ENCODE measurements at places on chromosomes 3 and 15.

DNA sequence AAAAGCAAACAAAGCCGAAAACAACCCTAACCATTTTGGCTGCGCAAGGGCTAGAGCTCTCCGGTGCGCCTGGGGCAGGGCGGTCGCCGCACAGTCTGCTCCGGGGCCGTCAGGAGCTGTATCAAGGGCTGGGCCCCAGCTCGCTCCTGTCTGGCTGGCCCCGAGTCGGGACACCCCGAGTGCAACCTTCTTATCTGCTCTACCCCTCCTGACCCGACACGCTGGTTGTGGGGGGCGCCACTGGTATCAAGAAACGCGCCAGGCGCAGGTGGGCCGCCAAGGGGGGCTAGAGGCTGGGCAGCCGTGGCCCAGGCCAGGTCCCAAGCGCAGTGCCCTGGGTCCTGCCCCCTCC lies 36.0 kb downstream of the NR2F2 start:
- DNase-seq = no peak

DNA sequence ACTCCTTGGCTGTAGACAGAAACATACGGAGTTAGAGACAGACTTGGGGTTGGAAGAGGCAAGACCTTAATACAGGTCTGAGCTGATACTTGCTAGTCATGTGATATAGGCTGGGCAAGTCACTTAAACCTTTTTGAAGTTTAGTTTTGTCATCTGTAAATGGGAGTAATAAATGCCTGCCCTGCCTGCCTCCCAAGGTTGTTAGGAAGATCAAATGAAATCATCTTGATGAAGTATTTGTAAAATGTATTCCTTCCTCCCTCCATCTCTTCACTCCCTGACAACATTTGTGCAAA lies 2.9 kb downstream of the PXK start:
- no peak for DNase-seq

- DNase-seq = peak; percentile 68
These were observed 99.5 kb upstream of the KCNMB2 start for GRCh38 chr3:178436773-178437172.

DNA sequence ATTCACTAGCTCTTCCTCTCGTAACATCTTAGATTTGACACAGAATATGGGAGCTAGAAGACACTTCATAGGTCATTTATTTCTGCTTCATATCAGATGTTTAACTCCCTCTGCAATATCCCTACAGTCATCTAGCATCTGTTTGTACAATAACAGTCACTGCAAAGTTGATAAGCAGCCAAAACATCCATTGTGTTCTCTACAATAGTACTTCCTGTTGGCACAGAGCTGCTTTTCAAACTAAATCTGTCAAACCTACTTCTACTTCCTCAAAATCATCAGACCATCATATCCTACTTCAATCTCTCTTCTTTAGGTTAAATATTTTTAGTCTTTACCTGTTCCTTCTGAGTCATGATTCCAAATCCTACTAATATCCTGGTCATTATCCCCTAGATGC lies 233.2 kb downstream of the FGF12 start:
- peak; percentile 2 for DNase-seq

GRCh38 chr15:84586696-84587095 lies 14.1 kb upstream of the ZSCAN2 start:
- no peak for DNase-seq

DNA sequence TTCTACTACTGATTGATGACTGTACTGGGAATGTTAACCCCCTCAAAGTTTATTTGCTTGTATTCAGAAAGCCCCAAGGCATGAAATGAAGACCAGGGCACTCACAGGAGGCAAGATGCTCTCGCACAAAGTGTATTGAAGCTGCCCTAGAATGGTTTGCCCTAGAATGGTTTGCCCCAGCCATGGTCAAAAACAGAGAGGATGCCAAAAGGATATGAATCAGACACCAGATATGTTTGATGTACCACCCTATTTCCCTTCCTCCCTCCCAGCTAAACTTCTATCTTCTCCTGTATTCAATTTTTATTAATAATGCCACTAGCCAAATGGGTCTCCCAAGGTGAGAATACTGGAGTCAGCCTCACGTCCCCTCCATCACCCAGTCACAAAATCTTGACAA lies 101.3 kb downstream of the TMCO5A start:
- DNase-seq = no peak

DNA sequence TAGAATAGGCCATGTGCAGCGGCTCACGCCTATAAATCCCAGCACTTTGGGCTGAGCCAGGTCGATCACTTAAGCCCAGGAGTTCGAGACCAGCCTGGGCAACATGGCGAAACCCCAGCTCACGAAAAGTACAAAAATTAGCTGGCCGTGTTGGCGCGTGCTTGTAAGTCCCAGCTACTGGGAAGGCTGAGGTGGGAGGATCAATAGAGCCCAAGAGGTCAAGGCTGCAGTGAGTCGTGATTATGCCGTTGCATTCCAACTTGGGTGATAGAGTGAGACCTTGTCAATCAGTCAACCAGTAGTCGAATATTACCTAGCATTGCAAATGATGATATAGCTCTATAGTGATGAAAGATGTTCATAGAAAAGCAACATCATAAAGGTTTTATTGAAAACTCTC lies 51.9 kb downstream of the USP8 start:
- peak; percentile 9 for DNase-seq

GRCh38 chr3:13530241-13531009 lies 18.5 kb upstream of the FBLN2 start:
- no peak for DNase-seq

- no peak for DNase-seq
These were observed 74.0 kb upstream of the UBE2E2 start for GRCh38 chr3:23129117-23129516.

GRCh38 chr3:183911763-183912506 lies 27.3 kb upstream of the PARL start:
- DNase-seq = no peak

GRCh38 chr3:189301479-189301878 lies 129.7 kb downstream of the TPRG1 start:
- DNase-seq = no peak

DNA sequence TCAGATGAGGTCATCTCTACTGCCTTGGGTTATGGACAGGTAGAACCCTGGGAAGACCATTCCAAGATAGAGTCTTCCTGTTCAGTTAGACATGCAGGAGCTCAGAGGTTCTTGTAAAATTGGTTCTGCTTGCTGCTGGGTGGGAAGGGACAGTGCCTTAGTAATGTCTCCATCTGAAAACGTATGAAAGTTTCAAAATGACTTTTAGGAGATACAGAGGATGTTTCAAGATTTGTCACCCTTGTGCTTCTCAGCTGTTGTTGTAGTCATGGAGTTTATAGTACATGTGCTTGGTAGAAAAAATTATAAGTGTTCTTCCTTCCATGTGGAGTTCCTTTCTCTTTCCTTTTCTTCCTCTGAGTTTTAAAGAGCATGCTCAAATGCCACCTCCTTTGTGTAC lies 885.2 kb upstream of the CFAP20DC start:
- no peak for DNase-seq

DNA sequence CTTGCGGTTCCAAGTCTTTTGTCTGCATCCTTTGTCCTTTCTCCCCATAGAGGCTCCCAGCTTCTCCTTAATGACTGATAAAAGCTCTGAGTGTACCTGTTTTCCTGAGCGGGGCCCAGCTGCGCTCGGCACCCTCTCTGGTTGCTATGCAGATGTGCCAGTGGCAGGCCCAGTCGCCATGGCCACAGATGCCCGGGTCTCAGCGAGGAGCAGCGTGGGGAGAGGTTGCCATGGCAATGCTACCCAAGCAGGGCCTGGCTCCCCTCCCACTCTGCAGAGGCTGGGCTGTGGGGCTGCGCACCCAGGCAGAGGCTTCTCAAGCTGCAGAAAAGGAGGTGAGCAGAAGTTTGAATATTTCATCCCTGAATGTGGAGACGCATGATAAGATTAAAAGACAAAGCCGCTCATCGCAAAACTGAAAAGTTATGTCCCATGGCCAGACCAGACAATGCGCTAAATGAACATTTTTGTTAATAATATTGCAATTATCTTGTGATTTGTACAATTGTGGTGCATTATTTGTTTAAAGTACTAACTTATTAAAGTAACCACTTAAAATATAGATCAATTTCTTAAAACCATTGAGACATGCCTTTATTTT lies 66.1 kb downstream of the TPRA1 start:
- no peak for DNase-seq

GRCh38 chr3:197564097-197564843 lies 8.5 kb upstream of the BDH1 start:
- DNase-seq = peak; percentile 8

- DNase-seq = peak; percentile 80
These were observed 33.3 kb upstream of the ATG7 start for GRCh38 chr3:11238880-11239279.

- DNase-seq = no peak
These were observed 42.3 kb downstream of the RGMA start for GRCh38 chr15:93046721-93047120.

DNA sequence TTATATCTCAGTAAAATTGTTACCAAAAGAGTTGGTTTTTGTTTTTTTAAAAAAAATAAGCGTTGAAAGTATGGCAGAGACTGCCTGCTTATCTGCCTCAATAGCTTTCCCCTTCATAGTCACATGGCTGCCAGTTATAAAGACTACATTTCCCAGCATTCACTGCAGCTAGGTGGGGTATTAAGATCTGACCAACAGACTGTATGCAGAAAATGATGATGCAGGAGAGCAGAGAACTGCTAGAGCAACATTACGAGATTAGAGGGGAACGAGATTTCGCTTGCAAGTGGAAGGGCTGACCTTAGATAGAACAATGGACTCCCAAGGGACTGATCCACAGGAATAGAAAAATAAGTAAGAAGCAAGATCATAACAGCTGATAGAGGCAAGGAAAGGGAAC lies 14.3 kb downstream of the RHOA start:
- DNase-seq = no peak

DNA sequence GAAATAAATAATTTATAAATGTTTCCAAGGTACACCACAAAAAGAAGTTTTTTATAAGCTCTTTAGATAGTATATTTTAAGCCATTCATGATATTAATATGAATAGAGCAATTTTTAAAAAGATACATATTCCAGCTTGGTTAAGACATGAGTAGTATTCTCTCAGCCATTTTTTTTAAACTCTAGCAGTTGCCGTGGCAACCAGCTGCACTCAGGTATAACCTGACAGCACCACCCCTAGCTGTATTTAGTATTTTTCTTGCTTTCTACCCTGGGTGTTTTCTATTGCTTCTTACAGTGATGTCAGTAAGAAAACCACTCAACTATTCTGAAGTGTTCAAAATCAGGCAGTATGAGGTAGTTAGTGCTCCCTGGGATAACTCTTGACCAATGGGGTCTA lies 496.3 kb upstream of the CNTN3 start:
- DNase-seq = no peak

DNA sequence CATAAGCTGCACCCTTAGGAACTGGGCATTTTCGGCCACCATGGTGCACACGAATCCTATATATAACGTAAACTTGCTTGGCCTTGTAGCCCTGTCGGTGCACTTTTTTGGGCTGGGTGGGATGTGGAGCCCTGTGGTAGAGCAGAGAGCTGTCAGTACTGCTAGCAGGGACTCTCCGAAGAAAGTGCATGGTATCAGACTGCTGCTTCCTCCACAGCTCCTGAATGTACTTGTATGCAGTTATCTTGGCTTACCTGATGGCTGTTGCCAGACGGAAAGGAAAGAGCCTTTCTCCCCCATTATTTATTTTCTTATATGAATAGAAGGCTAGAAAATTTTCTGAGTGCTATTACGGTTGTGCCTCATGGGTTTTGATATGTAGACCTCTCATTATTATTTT lies 8.4 kb downstream of the GALK2 start:
- DNase-seq = no peak

DNA sequence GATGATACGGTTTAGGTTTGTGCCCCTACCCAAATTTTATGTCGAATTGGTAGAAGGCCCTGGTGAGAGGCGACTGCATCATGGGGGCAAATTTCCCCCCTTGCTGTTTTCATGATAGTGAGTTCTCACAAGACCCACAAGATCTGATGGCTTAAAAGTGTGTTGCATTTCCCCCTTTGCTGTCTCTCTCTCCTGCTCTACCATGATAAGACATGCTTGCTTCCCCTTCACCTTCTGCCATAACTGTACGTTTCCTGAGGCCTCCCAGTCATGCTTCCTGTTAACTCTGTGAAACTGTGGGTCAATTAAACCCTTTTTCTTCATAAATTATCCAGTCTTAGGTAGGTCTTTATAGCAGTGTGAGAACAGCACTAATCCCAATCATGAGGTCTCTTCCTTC lies 381.2 kb downstream of the RSL24D1 start:
- DNase-seq = no peak

DNA sequence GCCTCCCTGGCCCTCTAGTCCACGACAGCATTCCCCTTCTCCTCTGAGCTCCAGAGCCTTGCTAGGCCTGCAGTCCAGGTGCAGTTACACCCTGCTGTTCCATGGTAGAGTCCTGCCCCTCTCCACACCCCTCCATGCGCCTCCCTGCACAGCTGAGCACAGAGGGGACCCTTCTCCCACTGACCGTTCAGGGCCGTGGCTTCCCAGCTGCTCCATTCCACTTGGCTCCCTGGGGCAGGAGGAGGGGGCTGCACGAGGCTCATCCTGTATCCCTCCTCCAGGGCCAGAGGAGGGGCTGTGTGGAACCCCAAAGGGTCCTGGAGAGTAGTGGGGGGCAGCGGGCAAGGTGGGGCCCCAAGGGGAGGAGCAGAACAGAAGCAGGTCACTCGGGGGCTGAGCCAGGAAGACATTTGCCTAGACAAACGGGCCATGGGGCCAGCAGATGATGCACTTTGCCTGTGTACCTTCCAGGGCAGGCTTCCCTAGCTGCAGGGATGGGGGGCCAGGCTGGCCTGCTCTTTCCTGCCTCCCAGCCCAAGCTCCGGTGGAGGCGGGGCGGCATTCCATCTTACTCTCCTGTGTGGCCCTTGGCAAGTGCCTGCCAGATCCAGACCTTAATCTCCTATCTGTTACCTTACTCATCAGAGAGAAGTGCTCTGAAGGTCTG lies 20.7 kb upstream of the GOLGA6C start:
- no peak for DNase-seq

- peak; percentile 92 for DNase-seq
These were observed 309.7 kb downstream of the LSAMP start for GRCh38 chr3:116135457-116136085.

DNA sequence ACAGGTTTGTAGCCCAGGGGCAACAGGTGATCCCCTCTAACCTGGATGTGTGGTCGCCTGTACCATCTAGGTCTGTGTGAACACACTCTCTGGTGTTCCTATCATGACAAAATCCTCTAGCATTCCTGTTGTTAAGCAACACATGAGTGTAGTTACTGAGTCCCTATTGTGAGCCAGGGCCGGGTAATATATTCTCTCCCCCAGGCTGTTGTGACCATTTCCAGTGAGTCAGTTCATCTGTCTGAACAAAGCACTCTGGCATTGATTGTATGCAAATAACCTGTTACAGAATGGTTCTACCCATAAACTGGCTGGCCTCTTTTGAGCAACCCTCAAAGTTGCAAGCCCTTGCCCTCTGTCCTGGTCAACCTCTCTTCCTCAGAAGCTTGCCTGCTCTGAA lies 2.6 kb upstream of the FLNB start:
- DNase-seq = peak; percentile 99

- peak; percentile 52 for DNase-seq
These were observed 12.6 kb downstream of the PLCL2 start for GRCh38 chr3:16897254-16897926.

GRCh38 chr15:74453925-74454763 lies 6.8 kb downstream of the UBL7 start:
- DNase-seq = no peak

- DNase-seq = no peak
These were observed 43.2 kb upstream of the FGD5 start for GRCh38 chr3:14775563-14775962.

- DNase-seq = no peak
These were observed 65.5 kb downstream of the CCR4 start for GRCh38 chr3:33016846-33017405.
